Lower lobe of right lung (tissue), 2 donors: ENCODE measurements at places on chromosomes 4 and X. TPM values are rescaled to one million over a fixed set of nuclear protein-coding genes. Genes with fewer than 3 reads are reported as not detected.
A peak's percentile ranks its signal among the peaks of the same experiment; 100 is the strongest.

- peaks cover 26% of the 10 kb centered on the region for H3K4me1 ChIP-seq
- no peak overlapping the region for H3K27ac ChIP-seq
- H3K4me3 ChIP-seq = peak overlapping the region; percentile 65
- no peaks in the 10 kb centered on the region for H3K36me3 ChIP-seq
- peak; percentile 87 for DNase-seq
Measured at GRCh38 chr4:153151535-153152455, 52.4 kb upstream of the TRIM2 start.

DNA sequence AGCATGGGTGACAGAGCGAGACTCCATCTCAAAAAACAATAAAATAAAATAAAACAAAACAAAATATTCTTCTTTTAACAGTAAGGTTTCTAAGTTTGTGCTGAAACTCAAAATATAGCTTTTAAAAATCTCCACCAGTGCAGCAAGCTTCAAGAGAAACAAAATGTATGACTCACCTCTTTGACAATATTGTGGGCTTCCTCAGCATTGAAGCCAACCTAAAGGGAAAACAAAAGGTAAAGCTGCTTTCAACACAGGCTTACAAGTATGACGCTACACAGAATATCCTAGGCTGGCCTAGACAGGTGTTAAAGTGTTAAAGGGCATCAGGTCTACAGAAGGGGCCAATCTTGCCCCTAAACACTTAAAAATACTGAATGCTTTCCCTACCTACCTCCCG is 1.2 kb downstream of the DYNLT3 start:
- peak overlapping the region; percentile 83 for H3K27ac ChIP-seq
- H3K36me3 ChIP-seq = peaks cover 5% of the 10 kb centered on the region
- H3K4me3 ChIP-seq = peak overlapping the region; percentile 69
- no peak for DNase-seq
- no peaks in the 10 kb centered on the region for H3K27me3 ChIP-seq

DNA sequence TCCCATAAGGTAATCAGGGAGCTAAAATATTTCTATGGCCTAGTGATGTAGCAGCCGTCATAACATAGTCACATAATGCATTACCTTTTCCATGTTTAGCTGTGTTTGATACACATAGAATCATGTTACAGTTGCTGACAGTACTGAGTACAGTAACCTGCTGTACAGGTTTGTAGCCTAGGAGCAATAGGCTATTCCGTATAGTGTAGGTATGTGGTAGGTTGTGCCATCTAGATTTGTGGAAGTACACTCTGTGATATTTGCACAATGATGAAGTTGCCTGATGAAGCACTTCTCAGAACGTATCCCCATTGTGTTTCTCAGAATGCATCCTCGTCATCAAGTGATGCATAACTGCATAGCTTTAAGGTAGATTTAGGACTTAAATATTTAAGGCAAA is 495.6 kb upstream of the ZFP42 start:
- DNase-seq = no peak
- H3K27ac ChIP-seq = no peak overlapping the region
- no peaks in the 10 kb centered on the region for H3K36me3 ChIP-seq

TMPRSS11A gene
- not detected for total RNA-seq

DNA sequence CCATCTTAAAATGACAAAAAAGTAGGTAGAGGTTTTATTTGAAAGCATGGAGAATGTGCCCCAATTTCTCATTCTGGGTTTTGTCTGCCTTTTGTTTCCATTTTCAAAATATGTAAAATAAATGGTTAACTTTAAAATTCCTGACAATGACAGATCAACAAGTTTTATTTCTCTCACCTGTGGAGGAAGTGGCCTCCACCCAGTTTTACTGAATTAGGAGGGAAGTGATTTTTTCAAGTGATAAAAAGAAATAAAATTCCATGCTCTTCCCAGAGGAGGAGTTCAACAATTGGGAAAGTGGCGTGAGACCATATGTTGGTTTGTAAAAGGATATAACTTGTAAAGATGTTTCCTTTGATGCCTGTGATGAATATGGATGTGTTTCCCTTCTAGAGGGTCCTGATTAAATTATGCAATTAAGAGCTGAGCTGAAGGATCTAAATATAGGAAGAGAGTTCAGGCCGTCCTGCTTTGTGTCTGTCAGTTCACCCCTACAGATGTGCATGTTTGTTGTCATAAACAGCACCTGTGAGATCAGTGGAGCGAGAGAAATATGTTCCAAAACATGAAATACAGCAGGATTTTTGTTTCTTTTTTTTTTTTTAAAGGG is 19.5 kb downstream of the SMAD1 start:
- DNase-seq = no peak
- no peaks in the 10 kb centered on the region for H3K36me3 ChIP-seq
- peaks cover 25% of the 10 kb centered on the region for H3K4me1 ChIP-seq
- H3K4me3 ChIP-seq = no peak overlapping the region
- H3K27ac ChIP-seq = no peak overlapping the region
- H3K27me3 ChIP-seq = no peaks in the 10 kb centered on the region

DNA sequence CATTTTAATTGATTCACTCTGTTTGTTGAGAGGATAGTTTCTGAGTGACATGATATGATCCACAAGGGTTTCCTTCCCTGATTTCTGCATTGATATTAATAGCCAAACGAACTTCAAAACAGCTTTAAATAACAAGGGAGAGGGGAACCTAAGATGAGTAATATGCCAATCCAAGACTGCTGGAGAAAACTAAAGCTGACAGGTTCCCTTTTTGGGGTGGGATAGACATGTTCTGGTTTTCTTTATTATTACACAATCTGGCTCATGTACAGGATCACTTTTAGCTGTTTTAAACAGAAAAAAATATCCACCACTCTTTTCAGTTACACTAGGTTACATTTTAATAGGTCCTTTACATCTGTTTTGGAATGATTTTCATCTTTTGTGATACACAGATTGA is 182.2 kb downstream of the AR start:
- no peak overlapping the region for H3K4me3 ChIP-seq
- no peaks in the 10 kb centered on the region for H3K36me3 ChIP-seq
- no peaks in the 10 kb centered on the region for H3K4me1 ChIP-seq
- H3K27me3 ChIP-seq = no peaks in the 10 kb centered on the region

DNA sequence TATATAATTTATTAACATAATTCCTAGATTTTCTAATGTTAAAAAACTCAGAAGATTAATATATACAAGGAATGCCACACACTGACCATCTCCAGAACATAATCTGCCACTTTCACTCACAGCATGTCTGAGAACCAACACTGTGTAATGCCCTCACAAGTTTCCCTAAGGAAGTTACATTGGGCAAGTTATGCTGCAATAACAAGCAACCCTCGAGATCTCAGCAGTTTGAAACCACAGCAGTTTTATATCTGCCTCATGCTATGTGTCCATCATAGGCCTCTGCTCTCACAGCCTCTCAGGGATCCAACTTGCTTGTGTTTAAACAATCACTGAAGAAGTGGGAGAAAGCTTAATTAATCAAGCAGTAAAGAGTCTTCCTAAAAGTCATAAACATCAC is 250.0 kb upstream of the SLC7A11 start:
- no peak overlapping the region for H3K4me3 ChIP-seq
- no peak for DNase-seq
- H3K4me1 ChIP-seq = no peaks in the 10 kb centered on the region
- H3K27ac ChIP-seq = no peak overlapping the region
- H3K27me3 ChIP-seq = no peaks in the 10 kb centered on the region

DNA sequence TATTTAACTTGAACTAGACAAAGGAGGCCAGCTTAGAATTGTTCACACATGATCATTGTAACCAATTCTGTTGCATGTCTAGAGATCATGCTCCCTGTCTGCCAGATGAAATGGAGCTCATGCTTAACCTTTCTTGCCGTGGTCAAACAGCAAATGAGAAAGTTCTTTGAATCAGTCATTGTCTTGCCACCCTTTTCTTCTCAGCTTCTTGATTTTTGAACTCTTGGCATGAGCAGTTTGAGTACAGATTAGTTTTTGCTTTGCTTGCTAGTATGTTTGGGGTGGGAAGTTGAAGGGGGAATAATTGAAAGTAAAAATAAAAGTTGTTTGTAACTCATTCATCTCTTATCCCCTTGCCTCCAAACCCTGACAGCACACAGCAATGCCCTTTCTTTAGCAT is 4.7 kb downstream of the MTM1 start:
- H3K4me1 ChIP-seq = peaks cover 54% of the 10 kb centered on the region
- H3K36me3 ChIP-seq = no peaks in the 10 kb centered on the region
- no peaks in the 10 kb centered on the region for H3K27me3 ChIP-seq
- no peak overlapping the region for H3K27ac ChIP-seq
- H3K4me3 ChIP-seq = no peak overlapping the region
- DNase-seq = no peak

GRCh38 chrX:120365320-120365719 is 3.4 kb downstream of the ATP1B4 start:
- peak; percentile 51 for DNase-seq
- no peaks in the 10 kb centered on the region for H3K27me3 ChIP-seq
- H3K36me3 ChIP-seq = no peaks in the 10 kb centered on the region
- no peak overlapping the region for H3K4me3 ChIP-seq
- H3K27ac ChIP-seq = no peak overlapping the region
- H3K4me1 ChIP-seq = no peaks in the 10 kb centered on the region
